ENCODE measurements at places on chromosomes 1 and 21. TPM values are rescaled to one million over a fixed set of nuclear protein-coding genes. Genes with fewer than 3 reads are reported as not detected.

SRGAP2C gene
- total RNA-seq: 17.9 TPM

DNA sequence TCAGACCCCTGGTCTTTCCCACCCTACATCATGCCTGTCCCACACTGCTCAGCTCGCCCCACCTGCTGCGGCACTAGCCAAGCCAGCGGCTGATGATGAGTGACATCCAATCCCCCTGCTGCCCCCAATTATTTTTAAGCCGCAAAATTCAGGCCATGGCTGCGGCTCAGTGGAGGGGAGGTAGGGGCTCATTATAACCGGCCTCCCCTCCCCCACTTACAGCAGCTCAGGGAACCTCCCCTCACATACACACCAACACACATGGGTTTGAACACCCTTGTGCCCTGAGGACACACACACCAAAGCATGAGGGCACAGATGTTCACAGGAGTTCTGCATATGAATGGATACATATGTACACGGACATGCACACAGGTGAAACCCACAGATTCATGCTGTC, 5.3 kb downstream of the ADGRB2 start:
- DNase-seq: no peak

DNA sequence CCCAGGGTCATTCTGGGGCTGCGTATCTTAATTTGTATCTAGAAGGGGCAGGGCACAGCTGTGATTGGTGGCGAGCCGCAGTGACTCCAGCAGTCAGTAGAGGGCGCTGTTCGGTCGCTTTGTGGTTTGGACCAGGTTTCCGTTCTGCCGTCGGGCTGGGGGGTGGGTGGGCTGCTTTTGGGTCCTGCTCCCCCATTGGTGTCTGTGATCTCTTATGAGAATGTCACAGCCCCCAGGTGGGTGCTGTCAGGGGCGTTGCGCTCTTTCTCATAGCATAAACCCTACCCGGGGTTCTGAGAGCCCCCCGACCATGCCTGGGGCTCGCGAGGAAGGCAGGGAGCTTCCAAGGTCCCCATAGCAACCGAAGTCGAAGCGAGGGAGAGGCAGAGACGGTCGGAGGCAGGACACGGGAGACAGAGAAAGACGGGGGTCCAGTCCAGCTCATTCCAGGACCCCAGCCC, 5.4 kb downstream of the TFF3 start:
- DNase-seq: peak; percentile 86

TSSK3 gene
- total RNA-seq: 0.90 TPM

DNA sequence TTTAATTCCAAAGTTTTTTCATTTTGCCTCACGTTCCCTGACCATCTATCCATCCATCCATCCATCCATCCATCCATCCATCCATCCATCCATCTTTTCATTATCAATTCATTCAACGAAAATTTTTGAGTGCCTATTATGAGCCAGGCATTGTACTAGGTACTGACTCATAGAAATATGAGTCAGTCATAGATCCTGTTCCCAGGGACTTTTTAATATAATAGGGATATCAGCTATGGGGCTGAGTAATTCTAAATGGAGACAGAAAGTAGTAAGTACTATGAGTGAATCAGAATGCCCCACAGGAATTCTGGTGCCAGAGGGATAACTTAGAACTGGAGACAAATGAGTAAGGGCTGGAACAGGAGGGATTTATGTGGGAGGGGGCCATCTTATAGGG, 49.8 kb upstream of the GNG12 start:
- no peak for DNase-seq

DNA sequence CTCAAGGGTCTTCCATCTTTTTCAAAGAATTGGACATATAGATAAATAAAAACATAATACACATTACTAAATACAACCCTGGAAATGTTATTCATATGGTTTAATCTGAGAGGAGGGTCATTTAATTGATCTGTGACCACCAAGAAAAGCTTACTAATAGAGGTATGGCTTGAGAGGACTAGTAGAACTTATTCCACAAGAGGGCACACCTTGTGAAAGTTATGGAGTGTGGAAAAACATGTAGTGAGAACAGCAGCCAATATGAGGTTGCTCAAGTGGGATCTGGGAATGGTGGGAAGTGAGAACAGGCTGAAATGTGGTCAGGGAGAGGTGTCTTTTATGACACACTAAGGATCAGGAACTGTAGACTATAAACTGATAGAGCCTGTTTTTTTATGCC, 973.5 kb upstream of the B3GALT2 start:
- DNase-seq: no peak

DNA sequence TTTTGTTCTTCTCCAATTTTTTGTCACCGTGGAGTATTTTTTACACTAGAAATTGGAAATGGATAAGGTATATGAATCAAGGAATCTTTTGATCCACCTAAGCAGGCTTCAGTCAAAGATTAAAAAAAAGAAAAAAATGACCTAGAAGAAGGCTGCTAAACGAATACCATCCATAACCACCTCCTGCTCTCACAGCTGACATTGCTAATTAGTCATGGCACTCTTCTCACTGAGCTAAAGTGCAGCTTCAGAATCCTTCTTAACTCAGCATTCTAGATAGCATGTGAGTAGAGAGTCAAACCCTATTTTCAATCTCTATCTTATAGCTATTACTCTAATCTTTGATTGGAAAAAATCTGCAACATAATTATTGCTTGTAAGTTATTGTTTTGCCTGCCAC, 40.2 kb upstream of the ST6GALNAC5 start:
- no peak for DNase-seq

TP73 gene
- total RNA-seq: 0.60 TPM

Measured in activated CD8-positive, alpha-beta T cell treated with anti-CD3 and anti-CD28 coated beads for 36 hours (primary cell).